Cerebellar nuclear complex (tissue), 1 donor: ENCODE measurements at places on chromosomes 5 and 9.

GRCh38 chr5:92676215-92677165, 904.5 kb downstream of the NR2F1-AS1 start:
- no peak for DNase-seq

GRCh38 chr9:114538241-114538640, 33.0 kb upstream of the WHRN start:
- no peak for DNase-seq

- no peak for DNase-seq
These were observed 59.9 kb downstream of the TMEM252 start for GRCh38 chr9:68480807-68481206.

GRCh38 chr9:84668196-84669012, 1.1 kb upstream of the NTRK2 start:
- DNase-seq = peak; percentile 47

- DNase-seq = no peak
These were observed 1166.8 kb downstream of the MAT2B start for GRCh38 chr5:164672205-164672604.

DNA sequence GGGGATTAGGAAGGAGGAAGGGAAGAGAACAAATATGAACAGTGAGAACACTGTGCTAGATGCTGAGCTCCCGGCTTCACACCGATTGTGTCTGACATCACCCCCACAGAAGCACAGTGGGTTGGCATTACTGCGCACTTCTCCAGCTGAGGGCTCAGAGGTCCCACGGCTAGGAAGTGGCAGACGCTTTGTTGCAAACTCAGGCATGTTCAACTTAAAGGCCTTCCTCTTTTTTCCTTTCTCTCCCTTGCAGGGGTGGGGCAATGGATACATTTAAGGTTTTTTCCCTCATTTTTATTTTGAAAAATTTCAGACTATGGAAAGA, 15.5 kb upstream of the SHB start:
- no peak for DNase-seq

DNA sequence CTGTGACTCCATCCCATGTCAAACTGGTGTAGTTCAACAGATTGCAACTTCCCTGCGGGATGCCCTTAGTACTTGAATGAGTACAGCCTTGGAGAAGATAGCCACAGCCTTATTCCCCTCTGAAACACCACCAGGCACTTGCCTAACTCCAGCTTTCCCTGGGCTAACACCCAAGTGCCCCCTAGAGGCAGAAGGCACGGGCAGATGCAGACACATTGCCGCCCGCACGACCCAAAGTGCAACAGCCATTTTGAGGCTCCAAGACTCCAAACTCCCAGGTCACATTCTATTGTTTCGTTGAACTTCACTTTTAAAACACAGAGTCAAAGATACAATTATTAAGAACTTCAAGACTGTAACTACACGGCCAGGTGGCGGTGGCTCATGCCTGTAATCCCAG, 163.6 kb upstream of the CDH6 start:
- no peak for DNase-seq

DNA sequence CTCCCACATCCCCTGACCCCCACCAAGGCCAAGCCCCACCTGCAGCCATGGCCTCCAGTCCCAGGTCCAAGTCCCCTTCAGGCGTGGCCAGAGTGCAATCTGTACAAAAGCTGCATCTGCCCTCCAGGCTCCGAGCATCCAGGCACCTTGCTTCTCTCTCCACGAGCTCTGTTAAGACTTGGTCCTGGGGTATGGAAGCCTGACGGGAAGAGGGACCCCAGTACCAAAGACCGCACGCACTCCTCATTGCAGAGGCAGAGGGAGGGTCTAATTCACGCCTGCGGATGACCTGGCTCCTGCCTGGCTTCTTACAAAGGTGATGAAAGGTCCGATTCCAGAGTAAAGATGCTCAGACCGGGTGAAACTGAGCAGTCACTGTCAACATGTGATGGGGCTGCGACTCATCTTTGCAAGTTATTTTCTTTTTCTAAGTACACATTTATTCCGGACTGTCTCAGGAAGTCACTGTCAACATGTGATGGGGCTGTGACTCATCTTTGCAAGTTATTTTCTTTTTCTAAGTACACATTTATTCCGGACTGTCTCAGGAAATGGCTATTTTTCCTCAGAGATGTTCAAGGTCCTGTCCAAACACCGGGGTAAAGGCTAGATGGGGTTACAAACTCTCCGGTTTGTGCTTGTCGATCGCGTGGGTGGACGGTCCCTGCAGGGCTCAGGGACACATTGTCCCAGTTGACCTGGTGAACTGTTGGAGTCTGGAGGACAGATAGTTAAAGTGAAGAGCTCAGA, 252.0 kb upstream of the IRX4 start:
- DNase-seq = no peak

DNA sequence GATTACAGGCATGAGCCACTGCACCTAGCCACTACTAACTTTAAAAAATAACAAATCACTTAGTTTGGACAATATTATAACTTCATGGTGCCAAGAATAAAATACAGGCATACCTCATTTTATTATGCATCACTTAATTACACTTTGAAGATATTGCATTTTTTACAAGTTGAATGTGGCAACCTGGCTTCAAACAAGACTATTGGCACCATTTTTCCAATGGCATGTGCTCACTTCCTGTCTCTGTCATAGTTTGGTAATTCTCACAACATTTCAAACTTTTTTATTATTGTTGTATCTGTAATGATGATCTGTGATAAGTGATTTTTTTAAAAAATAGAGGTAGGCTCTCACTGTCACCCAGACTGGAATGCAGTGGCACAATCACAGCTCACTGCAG, 49.9 kb upstream of the ERBIN start:
- no peak for DNase-seq

DNA sequence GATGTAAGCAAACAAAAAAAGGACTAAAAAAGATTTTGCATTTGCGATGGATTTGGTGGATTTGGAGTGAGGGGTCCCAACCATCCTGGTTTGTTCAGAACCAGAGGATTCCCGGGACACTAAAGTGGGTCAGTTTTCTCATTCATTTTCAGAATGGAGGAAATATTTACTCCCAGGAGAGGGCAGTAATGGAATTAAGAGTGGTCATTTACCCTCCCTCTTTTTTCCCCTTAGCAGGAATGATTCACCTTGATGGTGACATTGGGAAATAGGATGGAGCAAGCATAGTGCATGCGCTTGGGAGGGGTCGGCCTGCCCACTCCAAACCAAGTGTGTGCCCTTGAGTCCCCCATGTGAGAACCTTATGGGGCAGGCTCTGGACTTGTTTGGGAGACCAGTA, 164.2 kb upstream of the PUM3 start:
- DNase-seq = no peak

- DNase-seq = no peak
These were observed 19.4 kb upstream of the SH3TC2 start for GRCh38 chr5:149082271-149082670.

GRCh38 chr5:36680066-36680465, 73.7 kb downstream of the SLC1A3 start:
- DNase-seq = no peak

- no peak for DNase-seq
These were observed 74.1 kb upstream of the HSPA9 start for GRCh38 chr5:138649316-138649720.

DNA sequence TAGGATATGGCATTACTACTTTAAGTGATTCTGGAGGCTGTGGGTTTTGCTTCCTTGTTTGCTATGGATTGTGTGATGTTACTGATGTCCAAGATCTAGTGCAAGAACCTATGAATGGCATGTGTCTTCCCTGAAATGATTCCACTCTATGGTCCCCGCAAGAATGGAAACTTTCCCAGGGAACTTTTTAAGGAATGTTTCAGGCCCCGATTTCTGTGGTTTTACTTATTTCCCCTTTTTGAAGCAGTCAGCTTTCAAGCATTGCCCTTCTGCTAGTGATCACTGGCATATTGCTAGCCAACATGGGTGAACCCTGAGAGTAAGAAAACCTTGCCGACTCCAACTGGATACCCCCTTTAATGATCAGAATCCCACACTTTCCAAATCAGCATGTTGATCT, 26.6 kb upstream of the CD180 start:
- no peak for DNase-seq

DNA sequence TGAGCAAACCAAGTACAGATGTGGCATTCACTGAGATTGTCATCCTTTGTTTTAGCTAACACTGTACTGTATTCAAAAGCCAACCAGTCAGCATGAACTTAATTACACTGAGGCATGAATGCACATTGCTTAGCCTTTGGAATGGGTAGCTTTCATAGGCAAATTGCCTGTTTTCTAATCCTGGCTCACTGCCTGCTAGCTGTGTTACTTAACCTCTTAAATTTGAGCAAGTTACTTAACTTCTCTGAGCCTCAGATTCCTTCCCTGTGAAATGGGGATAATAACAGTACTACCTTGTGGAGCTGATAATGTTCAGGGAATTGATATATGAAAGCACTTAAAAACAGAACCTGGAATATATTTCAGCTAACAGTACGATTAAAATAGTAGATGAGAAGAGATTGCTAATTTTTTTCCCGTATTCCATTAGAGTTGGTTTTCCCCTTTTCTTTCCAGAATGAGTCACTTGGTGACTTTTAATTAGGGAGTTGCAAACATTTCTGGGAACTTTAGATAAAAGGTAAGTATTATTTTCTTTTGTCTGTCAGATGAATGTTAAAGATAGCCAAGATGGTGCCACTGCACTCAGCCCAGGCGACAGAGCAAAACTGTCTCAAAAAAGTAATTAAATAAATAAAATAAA, 43.9 kb downstream of the ARRDC3 start:
- DNase-seq = no peak

GRCh38 chr9:85258823-85259370, 482.9 kb downstream of the AGTPBP1 start:
- peak; percentile 22 for DNase-seq

DNA sequence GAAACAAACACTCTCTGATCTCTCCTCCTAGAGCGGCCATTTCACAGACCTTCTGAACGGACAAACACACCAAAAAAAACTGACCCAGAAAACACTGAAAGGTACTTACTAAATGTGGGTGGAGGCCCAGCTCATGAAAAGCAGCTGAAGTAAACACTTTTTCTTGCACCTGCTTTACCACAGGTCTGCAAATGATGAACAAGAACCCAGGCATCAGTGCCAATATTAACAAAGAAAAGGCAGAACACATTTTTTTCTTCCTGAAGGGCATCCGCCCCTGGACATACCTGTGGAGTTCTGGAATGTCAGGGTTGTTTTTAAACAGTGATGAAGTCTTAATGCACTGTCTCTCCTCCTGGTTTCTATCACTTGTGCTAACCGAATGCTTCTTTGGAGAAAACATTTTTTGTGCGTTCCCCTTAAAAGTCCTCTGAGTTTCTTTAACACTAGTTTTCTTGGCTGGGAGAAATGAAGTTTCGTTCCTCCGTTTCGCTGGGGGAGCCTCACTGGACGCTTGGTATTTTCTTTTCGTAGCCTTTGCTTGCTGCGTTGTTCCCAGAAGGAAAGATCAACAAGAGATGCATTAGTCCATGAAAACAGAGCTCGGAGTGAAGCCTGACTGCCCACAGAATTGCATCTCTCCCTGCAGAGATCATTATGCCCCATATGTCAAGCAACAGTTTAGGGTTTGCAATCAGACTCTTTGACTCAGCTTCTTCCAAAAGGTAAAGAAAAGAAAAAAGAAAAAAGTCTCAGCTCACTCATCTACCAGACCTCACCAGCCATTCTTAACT, 7.4 kb downstream of the DDX31 start:
- DNase-seq = peak; percentile 53

GRCh38 chr5:112584781-112585180, 152.9 kb upstream of the APC start:
- no peak for DNase-seq
